ENCODE measurements at places on chromosomes 13 and 19.
A peak's percentile ranks its signal among the peaks of the same experiment; 100 is the strongest.

DNA sequence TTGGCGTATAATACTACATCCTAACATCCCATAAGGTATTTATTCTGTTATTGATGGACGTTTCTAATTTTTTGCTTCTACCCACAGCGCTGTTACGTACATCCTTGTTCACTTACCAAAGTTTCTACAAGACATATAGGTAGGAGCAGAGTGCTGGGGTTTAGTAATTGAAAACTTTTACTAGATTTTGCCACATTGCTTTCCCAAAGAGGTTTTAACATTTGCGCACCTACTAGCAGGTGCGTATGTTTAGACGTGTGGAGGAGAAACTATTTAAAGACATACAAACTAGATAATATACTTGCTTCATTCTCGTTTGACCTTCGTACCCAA is 559 bp upstream of the RPL21 start:
- DNase-seq: no peak

DNA sequence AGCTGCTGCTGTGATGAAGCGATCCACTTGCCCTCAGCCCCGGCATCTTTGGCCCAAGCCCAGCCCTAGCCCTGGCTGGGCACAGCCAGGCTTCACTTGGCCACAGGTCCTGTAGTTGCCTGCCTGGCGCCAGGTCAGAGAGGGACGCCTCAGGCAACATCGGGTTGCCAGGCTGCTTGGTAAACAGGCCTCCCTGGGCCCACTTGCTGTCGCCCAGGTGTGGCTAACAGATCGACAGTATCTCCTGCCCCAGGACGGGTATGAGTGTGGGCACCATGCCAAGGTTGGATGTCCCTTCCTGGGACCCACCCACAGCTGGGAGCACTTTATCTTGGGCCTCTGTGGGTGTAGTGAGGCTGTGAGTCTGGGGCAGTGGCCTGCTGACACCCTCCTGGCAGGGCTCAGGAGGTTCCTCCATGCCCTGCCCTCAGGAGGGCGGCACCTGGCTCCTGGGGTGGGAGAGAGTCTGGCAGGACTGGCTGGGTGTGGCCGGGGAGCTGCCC is 27.8 kb downstream of the CARM1 start:
- DNase-seq: peak; percentile 63

- no peak for DNase-seq
Measured at GRCh38 chr13:41742917-41743552, 217.9 kb downstream of the VWA8 start.

DNA sequence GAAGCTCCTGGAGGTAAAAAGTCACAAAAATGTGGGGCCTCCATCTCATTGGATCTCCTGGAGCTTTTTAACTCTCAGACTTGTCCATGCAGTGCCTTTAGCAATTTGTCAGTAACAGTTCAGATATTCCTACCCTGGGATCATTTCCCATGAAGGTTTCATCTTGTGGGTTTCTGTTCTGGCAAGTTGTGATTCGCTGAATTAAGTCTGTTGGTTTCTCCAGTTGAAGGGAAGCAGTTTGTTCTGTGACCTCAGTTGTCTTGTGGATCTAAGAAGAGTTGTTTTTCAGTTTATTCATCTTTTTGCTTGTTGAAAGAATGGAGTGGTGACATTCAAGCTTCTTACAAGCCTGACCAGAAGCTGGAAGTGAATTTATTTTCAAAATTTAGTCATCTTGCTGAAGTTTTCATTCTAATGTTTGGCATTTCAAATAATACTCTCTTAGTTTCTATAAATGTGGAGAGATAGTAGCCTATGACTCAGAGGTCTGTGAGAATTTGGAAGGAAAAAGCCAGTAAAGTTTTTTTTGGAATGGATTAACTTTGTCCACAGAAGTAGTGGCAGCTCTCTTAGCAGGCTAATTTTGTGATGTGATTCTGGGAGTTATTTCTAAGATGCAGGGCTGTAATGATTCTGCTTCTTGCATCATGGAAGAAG is 120.1 kb upstream of the CSNK1A1L start:
- DNase-seq: no peak

Measured in NCI-H510A (cell line).